ENCODE measurements at places on chromosomes 5 and 9.

DNA sequence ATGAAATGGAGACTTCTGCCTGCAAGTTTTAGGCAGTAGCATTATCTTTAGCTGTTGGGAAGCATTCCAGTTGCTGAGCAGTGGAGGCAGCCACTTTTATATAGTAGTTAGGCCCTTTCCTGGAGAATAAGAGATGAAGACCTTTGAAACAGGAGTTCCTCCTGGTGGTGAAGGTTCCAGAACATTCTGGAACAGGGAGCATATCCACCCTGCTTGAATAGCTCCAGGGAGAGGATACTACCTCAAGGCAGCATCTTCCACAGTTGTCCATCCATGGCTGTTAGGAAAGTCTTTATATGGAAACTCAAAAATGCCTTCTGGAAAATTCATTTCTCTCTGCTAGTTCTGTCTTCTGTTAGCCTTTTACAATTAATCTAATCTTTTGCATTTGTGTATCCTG lies 3.0 kb downstream of the ASPN start:
- no peak for DNase-seq

DNA sequence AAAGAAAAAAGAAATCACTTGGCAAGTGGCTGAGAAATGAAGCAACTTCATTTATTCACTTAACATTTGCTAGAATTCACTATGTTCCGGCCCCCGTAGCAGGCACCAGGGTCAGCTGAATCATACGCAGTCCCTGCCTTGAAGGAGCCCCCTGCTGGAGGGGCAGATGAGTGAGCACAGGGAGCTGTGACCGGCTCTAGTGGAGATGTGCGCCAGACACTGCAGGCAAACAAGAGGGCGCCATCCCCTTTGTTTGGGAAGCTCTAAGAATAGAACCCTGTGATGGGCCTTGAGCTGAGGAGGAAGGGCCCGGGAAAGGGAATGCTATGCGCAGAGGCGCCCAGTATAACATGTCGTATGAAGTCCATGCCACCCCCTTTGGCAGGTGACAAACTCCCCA lies 20.2 kb upstream of the RPL26L1 start:
- DNase-seq: peak; percentile 69

GRCh38 chr5:38673671-38674071 lies 117.2 kb upstream of the LIFR start:
- no peak for DNase-seq

- no peak for DNase-seq
Measured at GRCh38 chr9:131348631-131349521, 45.0 kb upstream of the PRRC2B start.

DNA sequence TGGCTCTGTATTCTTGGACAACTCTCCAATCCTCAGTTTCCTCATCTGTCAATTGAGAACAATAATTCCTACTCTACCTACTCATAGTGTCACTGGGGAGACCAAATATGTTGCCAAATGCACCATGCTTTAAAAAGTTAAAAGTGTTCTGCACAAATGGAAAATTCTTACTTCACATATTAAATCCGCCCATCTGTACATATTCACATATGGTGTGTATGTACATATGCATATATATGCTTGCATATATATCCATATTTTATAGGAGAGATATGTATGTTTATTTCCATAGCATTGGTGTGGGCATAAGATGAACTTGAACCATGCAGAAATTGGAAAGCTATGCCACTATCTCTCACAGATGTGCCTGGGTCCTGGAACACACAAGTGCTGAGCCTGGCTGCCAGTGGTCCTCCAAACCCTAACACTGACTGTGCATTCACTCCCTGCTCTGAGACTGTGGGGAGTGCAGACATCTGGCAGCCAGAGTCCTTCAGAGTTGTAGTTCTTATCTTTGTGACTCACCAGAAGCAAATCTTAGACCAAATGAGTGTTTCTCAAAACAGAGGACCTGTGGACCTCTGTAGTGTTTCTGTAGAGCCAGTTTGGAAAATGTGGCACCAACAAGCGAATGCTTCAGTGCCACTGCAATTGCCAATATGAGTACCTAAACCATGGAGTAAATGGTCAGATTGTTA lies 168.7 kb downstream of the GRIA1 start:
- no peak for DNase-seq

- peak; percentile 61 for DNase-seq
Measured at GRCh38 chr9:109098171-109098959, 21.4 kb downstream of the TMEM245 start.

GRCh38 chr9:108395421-108395820 lies 460.4 kb downstream of the ACTL7B start:
- DNase-seq: no peak

DNA sequence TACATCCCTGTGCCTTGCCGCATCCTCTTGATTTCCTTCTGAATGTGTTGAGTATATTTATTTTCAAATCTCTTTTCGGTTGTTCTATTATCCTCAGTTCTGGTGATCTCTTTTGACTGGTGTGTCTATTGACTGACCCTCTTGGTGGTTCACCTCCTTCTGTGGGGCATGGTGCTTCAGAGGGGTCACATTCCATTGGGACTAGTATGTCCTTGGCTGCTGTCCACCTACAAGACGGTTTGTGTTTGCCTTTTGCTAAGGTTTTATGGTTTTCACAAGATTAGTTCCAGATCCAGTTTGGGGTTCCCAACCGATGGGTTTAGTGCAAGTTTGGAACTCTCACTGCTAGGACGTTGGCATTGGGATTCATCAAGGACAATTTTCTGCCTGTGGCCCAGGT lies 66.6 kb downstream of the PHF2 start:
- no peak for DNase-seq

DNA sequence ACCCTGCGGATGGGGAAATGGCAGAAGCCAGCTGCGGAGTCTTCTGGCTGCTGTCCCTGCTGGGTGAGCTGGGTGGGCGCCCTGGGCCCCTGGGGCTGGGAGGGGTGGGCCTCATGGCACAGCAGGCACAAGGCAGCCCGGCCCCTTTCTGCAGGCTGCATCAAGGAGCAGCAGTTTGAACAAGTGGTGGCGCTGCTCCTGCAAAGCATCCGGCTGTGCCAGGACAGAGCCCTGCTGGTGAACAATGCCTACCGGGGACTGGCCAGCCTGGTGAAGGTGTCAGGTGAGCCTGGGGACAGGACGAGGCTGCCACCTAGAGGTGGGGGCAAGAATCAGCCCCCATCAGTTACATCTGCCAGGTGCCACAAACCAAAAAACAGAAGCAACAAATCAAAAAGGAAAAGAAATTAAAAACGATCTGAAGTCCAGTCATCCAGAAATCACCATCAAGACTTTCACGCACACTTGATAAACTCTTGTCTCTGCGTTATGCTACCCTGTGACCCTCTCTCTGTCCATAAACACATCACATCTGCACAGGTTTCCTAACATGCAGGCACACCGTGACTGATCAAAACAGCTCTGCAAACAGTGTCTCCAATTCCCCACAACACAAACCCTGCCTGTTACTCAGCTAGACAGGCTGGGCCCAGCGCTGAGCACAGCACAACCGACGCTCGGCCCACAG lies 13.9 kb downstream of the REXO4 start:
- DNase-seq: no peak

- no peak for DNase-seq
Measured at GRCh38 chr9:28607843-28608242, 1034.6 kb upstream of the C9orf72 start.

- no peak for DNase-seq
Measured at GRCh38 chr9:96161819-96162218, 140.2 kb downstream of the HSD17B3 start.

- no peak for DNase-seq
Measured at GRCh38 chr9:97961361-97961760, 21.8 kb upstream of the ANP32B start.

GRCh38 chr5:171474230-171474813 lies 54.9 kb downstream of the FGF18 start:
- peak; percentile 58 for DNase-seq

GRCh38 chr5:147348046-147348445 lies 113.2 kb downstream of the STK32A start:
- DNase-seq: no peak

DNA sequence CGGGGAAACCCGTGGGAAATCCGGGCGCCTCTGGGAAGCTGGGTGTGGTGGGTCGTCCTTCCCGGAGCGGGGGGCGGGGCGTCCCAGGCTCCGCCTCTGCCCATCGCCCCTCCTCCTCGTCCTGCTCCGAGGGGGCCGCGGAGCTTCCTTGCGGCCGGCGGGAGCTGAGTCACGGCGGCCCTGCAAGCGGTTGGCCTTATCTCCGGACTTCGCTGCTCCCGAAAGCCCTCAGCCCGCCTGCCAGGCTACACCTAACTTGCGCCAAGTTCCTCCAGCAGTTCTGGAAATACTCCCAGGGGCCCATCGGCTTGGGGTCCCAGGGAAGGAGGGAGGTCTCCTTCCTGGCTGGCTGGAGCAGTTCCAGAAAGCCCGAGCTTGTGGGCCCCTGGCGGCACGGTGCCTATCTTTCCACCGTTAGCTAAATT lies 54.1 kb upstream of the CDKN2AIPNL start:
- DNase-seq: peak; percentile 75

GRCh38 chr5:117561531-117561930 lies 986.9 kb upstream of the SEMA6A start:
- no peak for DNase-seq

DNA sequence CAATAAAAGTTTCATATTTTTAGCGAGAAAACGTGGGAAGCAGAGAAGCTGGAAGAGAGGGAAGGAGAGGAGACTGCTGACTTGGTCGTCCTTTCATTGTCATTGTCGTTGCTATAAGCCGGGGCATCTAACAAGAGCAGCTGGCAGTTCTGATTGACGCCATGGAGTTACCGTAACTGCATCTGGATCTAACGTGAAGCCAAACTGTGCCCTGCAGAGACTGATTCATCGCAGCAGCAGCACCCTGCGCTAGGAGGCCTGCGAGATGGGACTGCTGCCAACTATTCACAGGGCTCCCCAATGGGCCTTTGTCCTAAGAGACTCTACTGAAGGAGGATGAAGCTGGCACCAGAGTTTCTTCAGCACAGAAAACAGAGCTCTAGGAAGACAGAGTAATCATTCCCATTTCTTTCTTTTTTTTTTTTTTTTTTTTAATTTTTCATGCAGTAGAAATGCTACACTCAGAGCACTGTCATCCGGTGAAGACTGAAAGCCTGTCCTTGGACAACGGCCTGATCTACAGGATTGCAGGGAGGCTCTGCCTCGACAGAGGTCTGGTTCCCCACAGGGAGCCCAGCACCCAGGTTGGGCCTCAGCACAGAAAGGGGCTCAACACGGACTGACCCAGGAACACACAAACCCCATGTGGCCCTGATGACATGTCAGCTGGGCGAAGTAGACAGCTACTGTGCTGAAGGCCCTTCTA lies 47.8 kb downstream of the RETREG1 start:
- no peak for DNase-seq

DNA sequence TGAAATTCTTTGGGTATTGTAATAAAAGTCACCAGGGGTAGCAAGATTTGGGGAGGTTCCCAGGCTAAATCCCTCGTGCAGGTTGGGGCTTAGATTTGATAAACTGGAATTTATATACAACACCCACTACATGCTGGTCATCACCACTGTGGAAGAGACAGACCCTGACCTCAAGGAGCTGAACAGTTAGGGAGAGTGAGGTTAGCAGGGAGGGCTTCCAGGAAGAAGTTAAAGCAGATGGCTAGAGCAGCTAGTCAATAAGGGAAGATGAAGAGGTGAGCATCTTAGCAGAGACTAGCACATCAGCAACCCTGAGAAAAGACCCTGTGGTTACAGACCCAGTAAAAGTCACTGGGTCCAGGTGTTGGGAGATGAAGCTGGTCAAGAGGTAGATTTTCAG lies 6.4 kb downstream of the CTSL start:
- no peak for DNase-seq

Data from tongue (tissue), 3 donors.